Activated CD4-positive, alpha-beta T cell treated with anti-CD3 and anti-CD28 coated beads for 4 hours (primary cell): ENCODE measurements at places on chromosomes 6 and 20.

DNA sequence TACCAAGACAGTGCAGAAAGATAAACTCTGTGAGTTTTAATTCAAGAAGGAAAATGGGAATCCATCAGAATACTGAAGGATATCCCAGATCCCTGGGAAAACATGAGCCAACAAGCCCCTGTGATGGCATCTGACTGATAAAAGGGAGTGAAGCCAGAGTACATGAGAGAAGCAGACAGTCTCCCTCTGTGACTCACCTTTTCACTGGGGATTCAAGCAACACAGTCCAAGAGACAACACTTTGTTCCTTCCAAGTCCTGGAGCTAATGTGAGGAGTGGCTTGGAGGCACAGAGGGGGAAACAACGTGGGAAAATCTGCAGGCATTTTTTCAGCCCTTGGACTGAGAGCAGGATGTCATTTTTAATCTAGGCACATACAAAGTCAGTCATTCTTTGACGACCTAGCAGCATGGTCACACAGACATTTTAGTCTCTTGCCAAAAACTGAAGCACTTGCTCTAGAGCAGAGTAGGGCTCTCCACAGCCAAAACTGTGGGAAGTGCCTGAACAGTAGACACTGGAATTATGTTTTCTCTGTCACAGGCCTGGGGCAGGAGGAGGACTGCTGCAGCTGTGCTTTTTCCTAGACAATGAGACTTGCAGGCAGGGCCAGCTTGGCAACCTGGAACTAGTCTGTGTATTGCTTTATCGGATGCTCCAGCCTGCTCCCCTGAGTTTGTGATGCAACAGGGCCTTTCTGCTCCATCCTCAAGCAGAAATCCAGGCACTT lies 465.0 kb upstream of the GJE1 start:
- no peak for DNase-seq

DNA sequence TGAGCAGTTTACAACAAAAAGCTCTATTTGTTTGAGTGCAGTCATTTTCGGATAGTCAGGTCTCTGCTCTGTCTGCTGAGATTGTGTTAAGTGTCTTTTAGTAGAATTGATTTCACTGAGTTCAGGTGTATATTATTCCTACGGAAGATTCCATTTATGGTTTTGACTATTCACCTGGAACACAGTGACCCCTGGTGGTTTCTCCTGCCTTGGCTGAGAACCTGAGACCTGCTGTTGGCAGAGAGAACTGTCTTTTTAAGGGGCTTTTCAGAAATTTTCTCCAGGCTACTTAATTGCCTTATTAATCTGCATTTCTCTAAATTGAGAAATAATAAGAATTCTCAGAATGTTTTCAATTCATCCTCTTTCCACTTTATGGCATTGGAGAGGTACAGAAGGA lies 508.0 kb downstream of the TBC1D32 start:
- DNase-seq = no peak

- DNase-seq = no peak
These were observed 1.5 kb downstream of the PBX2 start for GRCh38 chr6:32188381-32189068.

GRCh38 chr6:42368181-42368580 lies 83.5 kb downstream of the TRERF1 start:
- DNase-seq = peak; percentile 69

DNA sequence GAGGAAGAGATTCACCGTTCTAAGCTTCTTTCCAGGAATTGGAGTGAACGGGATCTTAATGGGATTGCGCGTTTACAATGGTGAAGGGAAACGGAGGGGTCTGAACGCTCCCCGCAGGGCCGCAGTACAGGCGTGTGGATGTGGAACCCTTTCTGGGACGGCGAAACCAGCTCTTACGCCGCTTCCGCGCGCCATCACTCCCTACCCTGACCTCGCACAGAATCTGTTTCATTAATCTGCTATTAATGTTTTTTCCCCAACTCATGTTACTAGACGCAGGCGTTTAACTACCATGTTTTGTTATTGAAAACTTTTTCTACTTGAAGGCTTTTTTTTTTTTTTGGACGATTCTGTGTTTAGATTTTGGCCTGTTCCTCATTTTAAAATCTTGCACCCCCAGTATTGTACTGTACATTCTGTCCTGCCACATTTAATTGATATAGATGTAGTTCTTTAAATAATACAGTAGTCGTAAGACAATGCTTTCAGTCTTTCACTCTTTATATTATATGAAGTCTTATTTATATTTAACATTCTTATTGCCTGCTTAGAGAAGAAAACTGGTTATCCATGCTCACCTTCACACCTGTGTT lies 696 bp upstream of the SUPT3H start:
- no peak for DNase-seq

GRCh38 chr6:39884696-39885095 lies 49.6 kb downstream of the MOCS1 start:
- DNase-seq = no peak

GRCh38 chr6:123875784-123876183 lies 72.1 kb downstream of the NKAIN2 start:
- DNase-seq = no peak

DNA sequence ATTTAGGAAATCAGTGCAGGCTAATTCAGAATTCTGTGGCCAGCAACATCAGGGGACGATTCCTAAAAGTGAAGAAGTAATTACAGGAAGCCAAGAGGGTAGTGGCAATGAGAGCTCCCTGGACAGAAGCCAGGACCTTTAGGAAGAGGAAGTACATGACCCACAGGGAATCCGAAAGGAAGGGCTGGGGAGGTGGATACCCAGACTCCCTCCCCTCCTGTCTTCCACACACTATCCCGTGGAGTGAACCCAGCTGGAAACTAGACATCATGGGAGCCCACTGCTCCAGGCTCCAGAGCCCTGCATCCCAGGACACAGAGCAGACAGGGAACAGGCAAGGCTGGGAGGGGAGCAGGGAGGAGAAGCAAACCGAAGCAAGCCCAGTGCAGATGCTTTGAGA lies 83.0 kb downstream of the SNX5 start:
- no peak for DNase-seq

DNA sequence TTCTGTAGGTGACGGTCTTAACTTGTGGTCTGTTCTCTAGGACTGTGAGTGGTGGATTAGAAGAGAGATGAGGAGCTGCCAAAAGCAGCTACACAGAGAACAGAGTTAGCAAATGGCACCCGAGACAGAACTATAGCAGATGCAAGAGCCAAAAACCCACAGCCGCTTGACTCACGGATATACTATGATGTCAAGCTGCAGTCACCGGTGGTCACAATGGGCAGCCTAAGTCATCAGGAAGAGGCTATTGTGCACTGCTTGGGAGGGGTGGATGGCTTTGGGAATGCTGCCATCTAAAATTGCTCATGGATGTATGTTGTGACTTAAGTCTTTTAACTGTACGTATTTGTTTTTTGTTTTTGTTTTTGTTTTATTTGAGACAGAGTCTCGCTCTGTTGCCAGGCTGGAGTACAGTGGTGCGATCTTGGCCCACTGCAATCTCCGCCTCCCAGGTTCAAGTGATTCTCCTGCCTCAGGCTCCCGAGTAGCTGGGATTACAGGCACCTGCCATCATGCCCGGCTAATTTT lies at the start of gene GTSF1L:
TSS of gene GTSF1L (minus strand) at position 192 of the 528 bp plus-strand sequence. CDS start 308 bp downstream, outside the sequence.
- no peak for DNase-seq

GRCh38 chr6:15320693-15321092 lies 74.8 kb downstream of the JARID2 start:
- DNase-seq = no peak

- no peak for DNase-seq
These were observed 32.7 kb upstream of the SLC9A8 start for GRCh38 chr20:49779972-49780371.

DNA sequence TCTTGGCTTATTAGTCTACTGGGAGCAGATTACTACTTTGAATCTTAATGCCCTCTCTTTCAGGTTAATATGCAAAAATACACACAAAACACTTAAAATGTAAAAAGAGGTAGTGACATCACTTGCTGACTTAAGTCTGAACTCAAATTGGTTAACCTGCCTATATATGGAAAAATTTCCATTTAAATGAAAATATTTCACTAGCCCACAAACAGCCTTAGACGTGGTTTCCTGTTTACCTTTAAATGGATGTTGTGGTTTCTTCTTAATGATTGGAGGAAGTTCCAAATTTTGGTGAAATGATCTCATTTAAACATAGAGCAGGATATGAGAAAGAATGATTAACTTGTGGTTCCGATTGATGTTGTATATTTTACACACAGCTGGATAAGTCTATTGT lies 553.7 kb downstream of the CD109 start:
- DNase-seq = no peak

DNA sequence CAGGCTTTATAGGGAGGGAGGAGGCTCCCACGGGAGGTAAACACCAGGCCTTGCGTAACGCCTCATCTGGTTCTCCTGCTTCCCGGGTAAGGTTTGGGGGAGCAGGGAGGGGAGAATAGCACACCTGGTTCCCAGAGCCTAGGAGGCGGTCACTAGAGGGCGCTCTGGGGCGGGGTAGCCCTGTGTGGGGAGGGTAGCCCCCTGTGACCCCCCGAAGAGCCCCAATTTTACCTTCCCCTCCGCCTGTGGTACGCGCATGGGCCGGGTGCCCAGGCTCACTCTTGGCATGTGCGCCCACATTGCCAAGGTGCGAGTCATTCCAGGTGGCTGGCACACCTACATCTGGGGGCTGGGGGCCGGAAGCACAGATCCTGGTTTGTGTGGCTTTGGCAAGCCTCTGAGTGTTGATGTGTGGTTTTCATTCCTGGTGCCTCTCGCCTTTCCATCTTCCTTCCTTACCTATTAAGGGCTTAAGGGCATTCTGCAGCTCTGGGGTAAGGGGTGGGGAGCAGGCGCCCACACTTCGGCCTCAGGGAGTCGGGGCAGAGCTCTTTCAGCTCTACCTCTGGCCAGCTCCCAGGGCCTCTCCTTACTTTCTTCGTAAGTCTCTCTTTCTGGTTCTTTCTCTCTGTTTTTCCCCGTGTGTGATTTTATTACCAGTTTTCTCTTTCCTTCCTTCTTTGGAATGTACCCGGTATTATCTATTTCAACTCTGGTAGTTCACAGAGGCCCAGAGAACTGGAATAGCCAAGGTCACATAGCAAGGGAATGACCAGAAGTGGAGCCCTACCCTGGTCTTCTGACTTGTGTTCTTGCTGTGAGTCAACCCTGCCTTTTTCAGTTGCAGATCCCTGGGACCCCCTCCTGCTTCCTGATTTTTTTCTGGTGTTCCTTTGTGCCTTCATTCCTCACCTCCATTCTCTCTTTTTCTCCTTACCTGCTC lies 492 bp upstream of the RNF39 start:
- no peak for DNase-seq

- no peak for DNase-seq
These were observed 306.4 kb downstream of the CDKAL1 start for GRCh38 chr6:20840675-20841074.

DNA sequence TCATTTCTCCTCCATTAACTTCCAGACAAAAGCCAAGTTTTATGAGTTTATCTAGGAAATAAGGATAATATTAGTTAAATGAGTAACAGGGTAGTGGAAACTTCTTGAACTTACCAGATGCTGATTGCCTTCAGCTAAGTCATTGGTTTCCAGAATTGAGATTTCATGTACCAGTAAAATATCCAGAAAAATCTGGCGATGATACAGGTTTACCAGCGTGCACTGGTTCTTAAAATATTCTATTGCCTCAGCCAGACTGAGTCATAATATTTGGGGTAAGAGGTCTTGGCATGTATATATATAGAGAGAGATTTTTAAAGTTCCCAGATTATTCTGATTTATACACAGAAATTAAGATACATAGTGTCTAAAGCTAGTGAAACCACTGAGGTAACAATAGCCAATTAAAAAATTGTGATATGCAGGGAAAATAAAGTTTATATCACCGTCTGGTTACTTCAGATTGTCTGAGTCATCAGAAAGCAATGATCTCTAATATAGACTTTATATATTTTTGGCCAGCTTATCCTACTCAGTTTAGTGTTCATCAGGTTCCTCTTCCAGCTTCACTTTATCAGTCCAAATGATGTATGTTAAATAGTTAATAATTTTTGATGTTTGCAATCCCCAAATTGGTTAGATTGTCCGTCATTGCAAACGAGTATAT lies 39.5 kb upstream of the SDHAF4 start:
- no peak for DNase-seq

- no peak for DNase-seq
These were observed 67.4 kb downstream of the GMPR start for GRCh38 chr6:16305788-16306187.
